CD4-positive, alpha-beta T cell treated with Interleukin-4 for 1 hour (primary cell): ENCODE measurements at places on chromosomes 2 and 18.

DNA sequence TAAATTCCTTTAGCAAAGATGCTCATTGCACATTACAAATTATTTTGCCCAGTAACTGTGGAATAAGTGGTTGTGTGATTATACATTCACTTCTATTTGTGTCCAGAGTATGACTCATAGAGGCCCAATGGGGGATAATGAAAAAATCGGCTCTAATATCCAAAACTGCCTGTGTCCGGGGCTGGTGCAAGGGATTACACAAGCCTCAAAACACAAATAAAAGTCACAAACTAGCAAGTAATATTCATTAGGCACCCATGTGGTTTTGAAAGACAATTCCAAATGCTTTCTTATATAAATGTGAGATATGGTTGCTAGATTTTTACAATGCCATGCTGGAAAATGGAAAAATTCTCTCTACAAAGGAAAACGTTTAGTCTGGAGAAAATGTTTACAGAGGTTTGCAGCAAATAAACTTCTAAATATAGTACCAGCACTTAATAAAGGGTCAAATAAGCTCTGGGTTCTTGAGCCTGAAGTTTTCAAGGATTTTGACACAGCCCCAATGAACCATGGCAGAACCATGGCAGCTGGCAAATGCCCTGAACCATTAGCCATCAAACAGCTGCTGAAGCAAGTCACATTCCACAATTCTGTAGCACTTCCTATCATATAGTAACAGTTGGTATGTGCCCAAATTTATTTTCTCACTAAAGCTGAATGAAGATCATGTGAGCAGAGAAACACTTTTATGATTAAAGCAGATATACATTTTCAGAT lies 40.5 kb downstream of the IRS1 start:
- no peak for DNase-seq

DNA sequence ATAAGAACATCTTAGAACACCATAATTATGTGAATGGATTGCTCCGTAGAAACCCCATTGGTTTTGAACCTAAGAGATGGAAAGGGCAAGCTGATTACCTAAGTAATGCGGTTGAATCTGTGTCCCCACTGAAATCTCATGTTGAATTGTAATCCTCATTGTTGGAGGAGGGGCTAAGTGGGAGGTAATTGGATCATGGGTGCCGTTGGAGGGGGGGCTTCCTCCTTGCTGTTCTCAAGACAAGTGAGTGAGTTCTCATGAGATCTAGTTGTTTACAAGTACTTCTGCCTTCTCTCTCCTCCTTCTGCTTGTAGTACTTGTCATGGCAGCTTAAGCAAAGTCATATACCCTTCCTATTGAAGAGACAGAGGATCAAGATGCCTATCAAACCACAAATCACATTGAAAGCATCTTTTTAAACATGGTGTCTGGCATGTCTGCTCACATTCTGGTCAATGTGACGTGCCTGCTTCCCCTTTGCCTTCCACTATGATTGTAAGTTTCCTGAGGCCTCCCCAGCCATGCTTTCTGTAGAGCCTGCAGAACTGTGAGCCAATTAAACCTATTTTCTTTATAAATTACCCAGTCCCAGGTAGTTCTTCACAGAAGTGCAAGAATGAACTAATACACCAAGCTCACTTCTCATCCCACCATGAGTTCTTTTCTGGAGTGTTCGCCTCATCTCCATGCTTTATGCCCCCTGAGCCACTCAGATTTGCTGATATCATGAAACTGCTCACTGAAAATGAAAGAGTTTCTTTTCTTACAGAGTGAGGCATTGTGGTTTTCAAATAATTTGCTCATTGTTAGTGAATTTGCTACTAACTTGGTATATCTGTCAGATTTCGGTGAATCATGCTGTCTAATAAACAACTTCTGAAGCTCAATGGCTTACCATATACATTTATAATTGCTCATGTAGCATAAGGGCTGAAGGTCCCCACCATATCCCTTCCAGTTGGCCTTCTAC lies 23.6 kb downstream of the KCNE4 start:
- no peak for DNase-seq

- DNase-seq: no peak
These were observed 1.7 kb downstream of the CCBE1 start for GRCh38 chr18:59695551-59695950.

DNA sequence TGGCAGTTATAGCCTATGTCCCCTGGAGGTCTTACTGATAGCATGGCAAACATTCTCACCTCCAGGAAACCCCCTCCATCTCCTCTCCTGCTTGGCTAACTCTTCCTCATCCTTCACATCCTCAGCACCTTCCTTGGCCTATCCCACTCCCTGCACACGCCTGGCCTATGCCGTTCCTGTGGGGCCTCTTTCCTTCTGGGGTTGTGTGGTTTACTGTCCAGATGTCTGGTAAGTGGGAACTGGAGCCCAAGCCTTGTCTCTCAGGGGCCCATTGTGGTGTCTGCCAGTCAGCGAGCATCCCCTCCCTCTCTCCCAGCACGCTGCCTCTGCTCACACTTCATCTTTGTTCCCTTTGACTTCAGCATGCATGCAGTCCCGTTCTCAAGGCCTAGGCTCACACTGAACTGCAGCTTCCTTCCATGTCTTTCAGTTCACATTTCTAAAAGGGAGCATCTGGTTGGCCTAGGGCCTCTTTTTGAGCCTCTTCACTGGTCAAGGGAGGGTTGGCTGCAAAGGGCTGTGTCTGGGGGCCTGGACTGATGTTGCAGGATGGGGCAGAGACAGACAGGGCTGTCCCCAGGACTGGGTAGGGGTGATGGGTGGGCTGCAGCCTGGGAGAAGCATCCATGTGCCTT lies 13.1 kb downstream of the SPR start:
- DNase-seq: no peak

- DNase-seq: no peak
These were observed 114.8 kb downstream of the PLB1 start for GRCh38 chr2:28610583-28611201.

DNA sequence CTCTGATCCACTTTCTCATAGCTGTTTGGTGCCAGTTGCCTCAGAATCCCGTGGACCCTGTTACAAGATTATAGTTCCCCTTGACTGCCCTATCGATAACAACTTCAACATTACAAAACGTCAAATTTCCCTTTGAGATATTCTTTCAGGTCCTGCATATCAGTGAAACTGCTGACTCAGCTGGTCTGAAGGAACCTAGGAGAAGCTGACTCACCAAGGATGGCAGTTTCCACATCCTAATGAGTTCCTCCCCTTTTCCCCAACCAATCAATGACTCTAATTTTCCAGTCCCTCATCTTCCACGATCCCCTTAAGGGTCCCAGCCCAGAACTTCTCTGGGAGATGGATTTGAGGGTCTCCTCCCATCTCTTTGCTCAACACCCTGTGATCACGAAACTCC lies 27.6 kb upstream of the GNAL start:
- DNase-seq: no peak

DNA sequence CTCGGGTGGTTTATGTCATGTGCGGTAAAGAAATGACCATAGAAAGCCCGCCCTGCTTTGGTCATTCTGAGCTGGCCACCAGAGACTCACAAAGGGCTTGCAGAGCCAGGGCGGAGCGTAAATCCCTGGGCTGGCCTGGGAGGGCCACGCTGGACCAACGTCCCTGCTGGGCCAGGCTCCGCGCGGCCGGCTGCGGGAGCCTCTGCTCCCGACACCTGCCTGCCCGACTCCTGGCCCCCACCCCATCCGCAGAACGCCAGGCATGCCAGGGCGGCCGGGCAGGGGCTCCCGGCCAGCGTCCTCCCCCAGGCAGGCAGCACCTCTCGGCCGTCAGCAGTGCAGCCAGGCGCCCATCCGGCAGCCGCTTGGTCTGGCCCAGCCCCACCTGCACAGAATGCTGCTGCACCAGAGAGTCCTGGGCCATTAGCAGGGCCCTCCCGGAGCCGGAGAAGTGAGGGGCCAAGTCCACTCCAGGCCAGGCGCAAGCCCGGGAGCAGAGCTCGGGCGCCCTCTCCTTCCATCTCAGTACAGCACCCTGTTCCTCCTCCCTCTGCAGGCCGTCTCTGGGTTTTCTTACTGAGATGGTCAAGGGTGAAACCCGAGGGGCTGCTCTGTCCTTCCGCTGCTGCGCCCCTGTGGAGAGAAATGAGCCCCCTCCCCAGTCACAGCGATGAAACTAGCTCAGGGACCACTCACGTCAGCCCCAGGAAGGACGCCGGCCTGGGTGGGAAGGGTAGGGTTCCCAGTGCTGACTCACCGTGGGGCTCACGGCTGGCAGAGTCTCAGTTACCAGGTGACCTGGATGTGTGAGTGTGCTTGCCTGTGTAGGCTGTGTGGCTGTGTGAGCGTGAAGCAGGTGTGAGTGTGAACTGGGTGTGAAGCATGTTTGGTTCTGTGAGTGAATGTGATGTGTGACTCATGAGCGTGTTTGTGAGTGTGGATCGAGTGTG lies 83.3 kb downstream of the PTGR3 start:
- no peak for DNase-seq

DNA sequence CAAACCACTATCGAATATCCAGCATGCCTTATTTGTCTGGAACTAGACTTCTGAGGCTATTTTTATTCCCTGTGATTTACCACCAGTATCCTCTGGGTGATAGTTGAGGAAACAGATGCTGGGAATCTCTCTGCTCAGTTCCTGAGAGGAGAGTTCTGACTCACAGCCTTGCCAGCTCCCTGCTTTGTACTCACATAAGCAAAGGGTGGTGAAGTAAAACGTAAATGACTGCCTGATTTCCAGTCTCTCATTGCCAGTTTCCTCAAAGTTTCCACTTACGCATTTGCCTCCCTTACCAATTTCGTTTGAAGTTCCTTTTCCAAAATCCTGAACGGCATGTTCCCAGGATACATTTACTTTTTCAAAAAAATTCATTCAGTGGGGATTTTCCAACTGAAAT lies 69.2 kb upstream of the HNRNPA3 start:
- DNase-seq: no peak

DNA sequence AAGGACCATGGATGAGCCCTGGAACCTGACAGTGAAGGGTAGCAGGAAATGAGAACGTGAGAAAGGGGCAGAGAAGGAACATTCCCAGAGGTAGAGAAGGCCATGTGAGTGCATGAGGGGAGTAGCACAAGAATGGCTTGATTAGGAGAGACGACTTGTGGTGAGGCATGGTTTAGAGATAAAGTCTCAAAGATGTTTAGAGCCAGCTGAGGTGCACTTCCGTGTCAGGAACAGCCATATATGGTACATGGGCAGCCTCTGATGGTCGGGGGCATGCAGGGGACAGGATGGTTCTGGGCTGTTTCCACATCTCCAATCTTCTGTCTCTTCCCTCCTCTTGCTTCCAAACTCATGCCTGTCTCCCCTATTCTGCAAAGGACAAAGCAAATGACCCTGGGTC lies 28.8 kb upstream of the EFEMP1 start:
- DNase-seq: no peak

DNA sequence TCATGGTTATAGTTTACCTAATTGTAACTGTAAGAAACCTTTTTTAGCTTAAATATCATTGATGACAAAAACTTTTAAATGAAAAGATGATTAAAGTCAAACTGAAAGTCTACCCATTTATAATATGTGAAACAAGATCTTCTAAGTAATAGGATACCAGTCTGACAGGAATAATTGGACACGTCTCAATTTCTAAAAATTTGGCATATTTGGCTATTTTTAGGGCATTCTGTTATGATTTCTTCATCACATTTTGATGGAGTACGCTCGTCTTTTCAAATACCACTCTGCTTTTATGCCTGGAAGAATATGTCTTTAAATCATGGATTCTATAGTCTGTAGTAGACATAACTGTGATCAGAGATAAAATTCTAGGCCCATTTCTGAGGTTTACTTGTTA lies 1.3 kb downstream of the R3HDM1 start:
- no peak for DNase-seq

DNA sequence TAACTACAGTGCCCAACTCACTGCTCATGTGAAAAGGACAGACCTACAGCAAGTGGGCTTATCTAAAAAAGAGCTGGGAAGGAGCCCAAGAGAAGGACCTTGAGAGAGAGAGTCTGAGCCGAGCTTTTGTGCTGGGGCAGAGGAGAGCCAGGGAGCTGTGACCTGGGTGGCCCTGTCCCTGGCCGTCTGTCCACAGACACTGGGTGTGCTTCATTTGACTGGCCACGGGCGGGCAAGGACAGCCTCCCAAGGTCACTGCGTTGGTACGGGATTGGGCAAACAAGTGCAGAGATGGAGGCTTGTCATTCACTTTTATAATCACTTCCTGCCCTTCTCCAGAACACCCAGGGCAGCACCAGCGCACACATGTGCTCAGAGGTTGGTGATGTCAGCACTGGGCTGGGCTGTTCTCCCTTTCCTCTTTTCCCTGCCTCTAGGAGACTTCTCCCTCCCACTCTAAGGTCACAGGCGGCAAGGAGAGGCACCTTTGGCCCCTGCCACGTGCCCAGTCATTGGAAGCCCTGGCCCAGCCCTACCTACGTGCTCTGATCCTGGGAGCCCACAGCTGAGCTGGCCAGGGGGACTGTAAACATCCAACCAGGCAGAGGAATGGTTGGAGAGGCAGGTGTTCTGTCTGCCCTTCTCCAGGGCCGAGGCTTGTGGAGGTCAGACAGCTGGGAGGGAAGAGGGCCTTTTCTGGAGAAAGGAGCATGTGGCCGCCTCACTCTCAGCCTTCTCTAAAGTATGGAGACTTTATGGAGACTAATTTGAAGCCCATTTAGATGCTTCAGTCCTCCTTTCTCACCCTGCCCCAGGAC lies 6.4 kb upstream of the PSD4 start:
- DNase-seq: peak; percentile 64

DNA sequence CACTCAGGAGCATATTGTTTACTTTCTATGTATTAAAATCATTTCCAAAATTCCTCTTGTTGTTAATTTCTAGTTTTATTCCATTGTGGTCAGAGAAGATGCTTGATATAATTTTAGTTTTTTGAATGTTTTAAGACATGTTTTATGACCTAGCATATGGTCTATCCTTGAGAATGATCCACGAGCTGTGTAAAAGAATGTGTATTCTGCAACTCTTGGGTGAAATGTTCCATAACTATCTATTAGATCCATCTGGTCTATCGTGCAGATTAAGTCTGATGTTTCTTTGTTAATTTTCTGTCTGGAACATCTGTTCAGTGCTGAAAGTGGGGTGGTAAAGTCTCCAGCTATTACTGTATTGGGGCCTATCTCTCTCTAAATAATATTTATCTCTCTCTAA lies 83.3 kb upstream of the EPAS1 start:
- no peak for DNase-seq

DNA sequence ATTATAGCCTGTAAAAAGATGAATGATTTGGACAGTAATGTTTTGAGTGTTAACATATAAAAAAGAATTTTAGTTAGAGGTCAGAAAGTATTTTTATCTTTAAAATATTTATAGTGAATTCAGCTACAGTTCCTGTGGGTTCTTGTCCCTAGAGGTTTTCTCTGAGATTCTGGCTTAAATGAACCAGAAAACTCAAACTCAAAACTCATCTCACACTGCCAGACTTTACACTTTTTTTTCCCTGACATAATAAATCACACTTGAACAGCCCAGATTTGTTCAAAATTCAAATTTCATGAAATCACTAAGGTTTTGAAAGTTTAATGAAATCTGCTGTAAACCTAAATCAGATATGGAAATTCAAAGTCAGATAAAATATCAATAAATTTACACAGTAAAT lies 92.3 kb downstream of the KCNH7 start:
- DNase-seq: no peak
